ENCODE measurements at places on chromosomes 16 and 17.
A peak's percentile ranks its signal among the peaks of the same experiment; 100 is the strongest.

- peak; percentile 63 for DNase-seq
Observed at GRCh38 chr17:17022456-17022855, 19.8 kb upstream of the MPRIP start.

DNA sequence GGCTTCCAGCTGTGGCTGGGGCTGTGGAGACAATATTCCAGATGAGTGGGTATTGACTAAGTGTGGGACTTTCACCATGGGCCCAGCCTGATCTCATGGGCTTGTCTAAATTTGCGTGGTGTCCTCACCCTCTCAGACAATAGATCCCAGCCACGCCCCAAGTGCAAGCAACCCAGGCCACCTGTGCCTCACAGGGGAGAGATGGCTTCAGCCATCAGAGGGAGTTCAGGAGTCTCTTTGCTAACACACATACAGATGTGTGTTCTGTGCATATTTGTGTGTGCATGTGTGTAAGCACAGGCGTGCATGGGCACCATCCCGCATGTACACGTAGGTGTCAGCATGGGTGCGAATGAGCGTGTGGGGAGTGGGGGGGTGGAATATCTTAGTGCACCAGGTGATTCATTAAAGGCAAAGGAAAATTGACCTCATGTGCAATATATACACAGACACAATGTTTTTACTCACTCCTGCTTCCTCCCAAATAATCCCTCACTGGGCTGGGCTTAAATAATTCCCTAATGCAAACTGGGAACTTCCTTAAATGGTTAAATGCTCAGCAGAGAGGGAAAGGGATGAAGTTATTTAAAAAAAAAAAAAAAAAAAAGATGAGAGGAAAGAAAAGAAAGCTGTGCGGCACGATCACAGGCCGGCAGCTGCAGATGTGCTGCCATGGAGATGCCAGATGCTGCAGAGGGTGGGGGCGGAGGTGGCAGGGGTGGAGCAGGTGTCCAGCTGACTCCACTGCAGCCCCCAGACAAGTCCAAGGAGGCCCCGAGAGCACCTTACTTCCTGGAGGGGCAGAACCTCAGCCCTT, 24.0 kb upstream of the CDC42EP4 start:
- no peak for DNase-seq

- DNase-seq, result no peak
Observed at GRCh38 chr17:5033352-5034015, 1.7 kb downstream of the SLC52A1 start.

- no peak for DNase-seq
Observed at GRCh38 chr17:49820773-49821172, 27.1 kb downstream of the TAC4 start.

DNA sequence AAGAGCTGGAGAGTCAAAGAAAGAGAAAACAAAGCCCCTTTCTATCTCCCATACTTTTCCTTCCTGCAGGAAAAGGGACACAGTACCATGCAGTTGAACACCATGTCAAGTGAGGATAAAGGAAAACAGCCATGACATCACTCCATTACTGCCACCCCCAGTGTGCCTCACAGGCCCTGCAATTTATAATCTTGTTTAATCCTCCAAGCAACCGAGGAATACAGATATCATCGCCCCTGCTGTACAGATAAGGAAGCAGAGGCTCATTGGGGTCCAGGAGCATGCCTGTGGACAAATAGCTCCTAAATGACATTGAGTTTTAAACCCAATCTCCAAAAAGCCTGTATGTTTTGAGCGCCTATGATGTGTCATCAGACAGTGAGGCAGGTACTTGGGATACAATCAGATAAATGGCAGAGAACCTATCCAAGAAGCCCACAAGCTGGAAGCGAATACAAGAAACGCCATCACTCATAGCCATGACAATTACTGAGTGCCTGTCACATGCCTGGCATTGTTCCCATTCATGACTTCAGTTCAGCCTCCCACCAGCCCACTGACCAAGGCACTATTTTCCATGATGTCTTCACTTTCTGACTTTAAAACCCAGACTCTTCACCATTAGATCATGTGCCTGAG, 45.5 kb downstream of the CPPED1 start:
- DNase-seq, result no peak

DNA sequence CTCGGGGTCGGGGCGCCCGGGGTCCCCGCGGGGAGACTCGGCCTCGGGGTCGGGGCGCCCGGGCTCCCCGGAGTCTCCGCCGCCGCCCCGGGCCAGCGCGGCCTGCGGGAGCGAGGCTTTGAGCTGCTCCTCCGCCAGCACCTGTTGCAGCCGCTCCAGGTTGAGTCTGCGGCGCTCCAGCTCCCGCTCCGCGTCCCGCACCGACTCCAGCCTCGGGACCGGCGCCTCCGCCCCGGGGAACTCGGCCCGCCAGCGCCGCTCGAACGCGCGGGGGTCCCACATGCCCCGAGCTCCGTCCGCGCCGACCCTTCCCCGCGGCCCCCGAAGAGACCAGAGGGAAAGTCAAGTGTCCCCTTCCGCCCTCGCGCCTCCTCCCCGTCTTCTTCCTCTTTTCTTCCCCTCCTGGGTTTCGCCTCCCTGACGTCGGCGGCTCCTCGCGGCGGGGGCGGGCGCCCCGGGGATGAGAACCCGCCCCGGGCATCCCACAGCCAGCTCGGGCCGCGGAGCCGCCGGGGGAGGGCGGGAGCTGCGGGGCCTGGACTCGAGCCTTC, 40.8 kb upstream of the BHLHA9 start:
- peak; percentile 90 for DNase-seq

- DNase-seq, result no peak
Observed at GRCh38 chr17:72117535-72118334, 3.1 kb upstream of the SOX9 start.

DNA sequence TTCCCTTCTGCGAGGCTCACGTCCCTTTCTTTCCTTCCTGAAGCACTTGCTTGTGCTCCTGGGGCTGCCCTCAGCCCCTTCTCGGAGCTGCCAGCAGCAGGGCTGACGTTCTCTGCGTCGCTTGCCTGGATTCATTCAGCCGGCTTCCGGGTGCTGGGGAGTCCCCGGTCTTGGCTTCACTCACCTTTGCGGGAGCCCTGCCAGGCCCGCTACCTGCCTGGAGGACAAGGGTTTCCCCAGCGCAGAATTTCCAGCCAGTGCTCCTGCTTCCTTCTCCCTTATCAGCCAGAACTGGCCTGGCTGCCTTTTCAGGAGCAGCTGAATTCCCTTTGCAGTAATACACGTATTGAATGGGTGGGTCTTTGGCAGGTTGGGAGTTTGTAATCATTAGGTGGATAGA, 22.1 kb upstream of the IL17C start:
- DNase-seq, result no peak

DNA sequence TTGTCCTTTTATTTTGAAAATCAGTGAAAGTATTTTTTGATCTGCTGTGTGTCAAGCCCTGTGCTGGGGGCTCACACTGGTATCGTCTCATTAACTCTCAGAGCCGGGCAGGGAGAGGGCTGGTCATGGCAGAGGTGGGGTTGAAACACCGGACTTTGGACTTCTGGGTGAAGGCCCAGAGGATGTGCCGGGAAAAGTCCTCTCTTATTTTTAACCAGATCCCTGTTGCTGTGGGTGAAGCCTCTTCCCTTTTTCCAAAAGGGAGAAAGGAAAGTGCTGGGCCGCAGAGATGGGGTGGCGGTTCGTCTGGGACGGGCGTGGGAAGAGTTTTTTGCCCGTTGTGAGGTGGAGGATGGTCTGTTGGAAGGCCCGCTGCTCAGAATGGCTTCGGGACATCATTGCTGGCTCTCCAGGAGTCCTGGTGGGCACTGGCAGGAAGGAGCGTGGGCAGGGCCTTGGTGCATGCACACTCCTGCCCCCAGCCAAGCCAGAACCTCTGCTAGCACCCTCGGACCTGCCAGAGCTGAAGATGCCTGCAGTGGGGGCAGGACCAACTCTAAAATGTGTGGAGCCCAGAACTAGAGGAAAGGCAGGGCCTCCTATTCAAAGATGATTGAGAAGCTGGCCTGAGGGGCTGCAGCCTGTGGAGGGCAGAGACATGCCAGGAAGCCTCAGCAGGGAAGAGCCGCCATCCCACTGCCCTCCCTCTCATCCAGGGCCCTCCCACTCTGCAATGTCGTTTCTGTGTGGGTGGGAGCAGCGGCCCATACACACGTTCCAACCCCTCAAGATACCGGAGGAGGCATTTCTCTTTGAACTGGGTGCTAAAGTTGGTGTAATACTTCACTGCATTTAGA, 213.2 kb downstream of the CCDC182 start:
- no peak for DNase-seq

DNA sequence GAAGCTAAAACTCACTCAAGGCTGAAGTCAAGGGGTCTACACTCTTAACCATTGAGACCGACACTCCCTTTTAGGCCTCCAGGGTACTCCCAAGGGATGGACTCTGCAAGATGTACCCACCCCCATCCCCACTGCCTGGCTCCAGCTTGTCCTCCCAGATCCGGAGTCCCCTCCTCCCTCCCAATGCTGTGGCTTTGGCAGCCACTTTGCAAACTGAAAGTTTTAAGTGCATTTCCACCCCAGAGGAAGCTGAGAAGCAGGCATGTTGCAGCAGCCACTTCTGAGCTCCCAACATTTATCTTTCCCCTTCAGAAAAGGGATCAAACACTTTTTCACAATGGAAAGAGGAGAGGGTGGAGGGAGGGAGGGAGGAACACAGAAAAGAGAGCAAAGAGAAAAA, 115.2 kb downstream of the COPRS start:
- DNase-seq, result no peak

DNA sequence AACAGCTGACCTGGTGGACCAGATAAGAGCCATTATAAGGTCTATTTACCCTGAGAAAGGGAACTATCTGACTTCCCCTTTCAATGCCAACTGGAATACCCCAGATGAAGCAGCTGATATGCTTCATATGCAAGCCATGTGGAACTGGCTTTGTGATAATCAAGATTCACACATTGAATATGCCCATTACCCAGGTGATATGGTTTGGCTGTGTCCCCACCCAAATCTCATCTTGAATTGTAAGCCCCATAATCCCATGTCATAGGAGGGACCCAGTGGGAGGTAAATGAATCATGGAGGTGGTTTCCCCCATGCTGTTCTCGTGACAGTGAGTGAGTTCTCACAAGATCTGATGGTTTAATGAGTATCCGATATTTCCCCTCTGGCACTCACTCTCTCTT, 42.1 kb downstream of the IKZF3 start:
- no peak for DNase-seq

DNA sequence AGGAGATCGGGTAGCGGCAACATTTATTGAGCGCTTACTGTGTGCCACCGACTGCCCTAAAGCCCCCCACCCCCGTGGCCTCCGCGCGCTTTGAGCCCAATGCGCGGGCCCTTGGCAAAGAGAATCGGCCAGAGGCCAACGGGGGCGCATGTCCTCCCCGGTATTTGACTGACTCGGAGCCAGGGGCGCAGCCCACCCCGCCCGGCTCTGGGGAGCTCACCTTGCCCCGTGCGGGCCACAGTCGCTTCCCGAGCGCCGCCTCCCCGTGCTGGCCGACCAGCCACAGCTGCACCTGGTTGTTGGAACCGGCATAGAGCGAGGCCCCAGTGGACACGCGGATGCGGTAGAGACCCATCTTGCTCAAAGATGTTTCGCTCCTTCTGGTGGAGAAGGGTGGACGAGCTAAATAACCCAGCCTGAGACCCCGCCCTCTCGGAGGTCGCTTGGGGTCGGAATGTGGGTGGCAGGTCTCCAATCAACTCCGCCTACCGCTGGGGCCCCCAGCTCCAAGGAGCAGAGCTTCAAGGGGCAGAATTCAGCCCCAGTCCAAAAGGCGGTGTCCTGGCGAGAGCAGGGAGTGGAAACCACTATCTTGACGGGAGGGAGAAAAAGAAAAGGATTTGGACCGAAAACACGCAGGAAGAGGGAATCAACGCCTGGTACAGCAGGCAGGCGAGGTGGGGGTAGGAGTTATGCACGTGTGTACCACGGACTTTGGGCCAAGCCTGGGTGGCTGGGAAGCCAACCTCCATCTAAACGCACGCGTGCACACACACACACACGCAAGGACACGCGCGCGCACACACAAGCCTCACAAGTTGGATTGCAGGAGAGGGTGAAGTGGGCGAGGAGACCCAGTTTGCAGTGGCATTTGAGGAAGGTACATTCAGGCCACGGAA, at the start of gene ALOX15:
Gene ALOX15, minus strand, starts transcription at position 382 of the 899 bp plus-strand sequence. Its CDS starts 27 bp downstream, at position 355.
- DNase-seq, result no peak

GRCh38 chr17:19303367-19303776, 59.2 kb downstream of the B9D1 start:
- no peak for DNase-seq

GRCh38 chr17:49456183-49456965, 38.7 kb upstream of the NGFR start:
- DNase-seq, result no peak

DNA sequence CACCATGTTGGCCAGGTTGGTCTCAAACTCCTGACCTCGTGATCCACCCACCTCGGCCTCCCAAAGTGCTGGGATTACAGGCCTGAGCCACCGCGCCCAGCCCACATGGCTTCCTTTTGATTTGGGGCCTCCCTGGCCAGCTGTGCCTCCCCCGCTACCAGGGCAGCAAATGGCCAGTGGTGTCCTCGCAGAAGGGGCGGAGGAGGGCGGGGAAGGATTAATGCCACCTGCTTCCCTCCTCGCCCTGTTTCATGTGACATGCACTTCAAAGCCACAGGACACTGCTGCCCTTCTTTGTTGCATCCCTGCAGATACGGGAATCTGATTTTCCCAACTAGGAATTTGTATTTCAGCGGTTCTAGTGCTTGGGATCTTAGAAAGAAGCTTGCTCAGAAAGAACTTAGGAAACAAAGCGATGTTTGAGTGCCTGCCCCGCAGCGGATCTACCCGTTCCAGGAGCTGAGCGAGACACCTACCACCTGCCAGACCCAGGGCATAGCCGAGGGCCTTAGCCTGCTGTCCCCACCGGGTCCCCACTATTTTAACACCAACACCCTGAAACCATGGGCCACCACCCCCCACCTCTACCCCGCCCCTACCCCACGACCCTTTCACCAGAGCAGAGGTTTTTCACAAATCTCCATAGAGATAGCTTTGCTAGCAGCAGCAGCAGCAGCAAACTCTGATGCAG, 37.7 kb upstream of the CCDC182 start:
- DNase-seq, result no peak

DNA sequence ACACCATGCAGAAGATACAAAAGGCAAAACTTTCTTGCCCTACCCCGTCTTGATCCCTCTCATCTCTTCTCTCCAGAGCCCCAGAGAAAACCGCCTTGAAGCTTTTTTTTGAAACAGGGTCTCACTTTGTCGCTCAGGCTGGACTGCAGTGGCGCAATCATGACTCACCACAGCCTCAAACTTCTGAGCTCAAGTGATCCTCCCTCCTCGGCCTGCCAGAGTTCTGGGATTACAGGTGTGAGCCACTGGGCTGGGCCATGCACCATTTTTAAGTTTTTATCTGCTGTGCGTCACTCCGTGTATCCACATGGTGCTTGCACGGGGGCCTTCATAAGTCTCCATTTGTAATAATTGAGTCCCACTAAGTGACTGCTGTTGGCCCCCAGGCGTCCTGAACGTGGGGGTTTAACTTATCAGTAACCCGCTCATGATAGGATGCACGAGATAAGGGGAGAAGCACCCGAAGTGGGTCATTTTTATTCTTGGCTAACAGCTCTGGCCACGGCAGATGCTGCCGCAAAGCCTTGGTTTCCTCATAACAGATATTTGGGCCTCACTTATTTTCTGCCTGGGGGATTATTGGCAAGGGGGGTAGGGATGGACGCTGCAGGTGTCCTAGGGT, 8.6 kb downstream of the DNAH17 start:
- no peak for DNase-seq
